ENCODE measurements at places on chromosomes 5 and 9.
A peak's percentile ranks its signal among the peaks of the same experiment; 100 is the strongest.

DNA sequence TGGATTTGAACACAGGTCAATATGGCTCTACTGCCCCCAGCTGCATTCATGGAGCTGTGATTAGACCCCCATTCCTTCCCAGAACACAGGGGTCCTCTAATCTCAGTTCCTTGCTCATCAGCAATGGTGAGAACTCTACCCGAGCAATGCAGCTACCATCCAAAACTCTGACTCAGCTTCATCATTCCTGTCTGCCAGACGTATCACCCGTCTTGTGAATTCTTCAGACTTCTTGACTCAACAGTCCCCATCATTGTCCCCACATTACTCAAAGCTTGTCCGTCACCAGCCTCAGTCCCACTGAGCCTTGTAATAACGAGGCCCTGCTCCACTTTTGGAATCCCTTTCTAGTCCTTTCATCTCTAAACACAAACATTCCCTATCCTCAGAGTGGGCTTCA, 36.3 kb upstream of the STX17 start:
- H3K27ac ChIP-seq: no peak overlapping the region
- H3K27me3 ChIP-seq: no peaks in the 10 kb centered on the region
- no peaks in the 10 kb centered on the region for H3K4me1 ChIP-seq
- DNase-seq: no peak

- H3K4me3 ChIP-seq: no peak overlapping the region
- peaks cover 2% of the 10 kb centered on the region for H3K4me1 ChIP-seq
- DNase-seq: no peak
- H3K27me3 ChIP-seq: no peaks in the 10 kb centered on the region
Measured at GRCh38 chr5:138639326-138639725, 64.1 kb upstream of the HSPA9 start.

- no peaks in the 10 kb centered on the region for H3K36me3 ChIP-seq
- H3K4me1 ChIP-seq: no peaks in the 10 kb centered on the region
- no peak overlapping the region for H3K27ac ChIP-seq
- no peak overlapping the region for H3K4me3 ChIP-seq
- peak; percentile 72 for DNase-seq
Measured at GRCh38 chr9:72041775-72042194, 18.6 kb downstream of the C9orf57 start.

- peaks cover 4% of the 10 kb centered on the region for H3K4me1 ChIP-seq
- H3K27me3 ChIP-seq: no peaks in the 10 kb centered on the region
- no peak overlapping the region for H3K4me3 ChIP-seq
- no peak overlapping the region for H3K27ac ChIP-seq
- no peak for DNase-seq
- no peaks in the 10 kb centered on the region for H3K36me3 ChIP-seq
Measured at GRCh38 chr9:16501141-16501540, 369.3 kb downstream of the BNC2 start.

DNA sequence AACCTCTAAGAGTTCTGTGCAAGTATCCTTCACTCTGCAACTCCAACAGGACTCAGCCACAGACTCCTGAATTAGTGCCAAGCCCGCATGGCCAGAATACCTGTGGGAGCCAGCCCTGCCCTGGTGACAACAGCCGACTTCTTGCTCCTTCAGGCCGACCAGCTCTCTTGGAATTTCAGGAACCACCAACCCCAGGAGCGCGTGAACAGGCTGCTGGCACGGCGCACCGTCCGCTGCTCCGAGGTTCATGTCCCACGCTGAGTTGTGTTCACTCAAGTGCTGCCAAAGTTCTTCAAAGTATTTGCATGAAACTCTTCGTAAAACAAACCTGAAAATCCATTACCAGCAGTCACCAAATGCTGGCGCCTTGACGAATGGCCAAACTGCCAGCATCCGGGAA, 232.8 kb downstream of the NR2F1-AS1 start:
- no peak overlapping the region for H3K4me3 ChIP-seq
- no peak overlapping the region for H3K27ac ChIP-seq
- no peaks in the 10 kb centered on the region for H3K36me3 ChIP-seq
- DNase-seq: no peak
- H3K27me3 ChIP-seq: no peaks in the 10 kb centered on the region

GRCh38 chr9:90442723-90443122, 199.9 kb downstream of the DIRAS2 start:
- H3K27me3 ChIP-seq: no peaks in the 10 kb centered on the region
- no peak overlapping the region for H3K27ac ChIP-seq
- no peak for DNase-seq
- H3K4me3 ChIP-seq: no peak overlapping the region
- H3K4me1 ChIP-seq: no peaks in the 10 kb centered on the region

DNA sequence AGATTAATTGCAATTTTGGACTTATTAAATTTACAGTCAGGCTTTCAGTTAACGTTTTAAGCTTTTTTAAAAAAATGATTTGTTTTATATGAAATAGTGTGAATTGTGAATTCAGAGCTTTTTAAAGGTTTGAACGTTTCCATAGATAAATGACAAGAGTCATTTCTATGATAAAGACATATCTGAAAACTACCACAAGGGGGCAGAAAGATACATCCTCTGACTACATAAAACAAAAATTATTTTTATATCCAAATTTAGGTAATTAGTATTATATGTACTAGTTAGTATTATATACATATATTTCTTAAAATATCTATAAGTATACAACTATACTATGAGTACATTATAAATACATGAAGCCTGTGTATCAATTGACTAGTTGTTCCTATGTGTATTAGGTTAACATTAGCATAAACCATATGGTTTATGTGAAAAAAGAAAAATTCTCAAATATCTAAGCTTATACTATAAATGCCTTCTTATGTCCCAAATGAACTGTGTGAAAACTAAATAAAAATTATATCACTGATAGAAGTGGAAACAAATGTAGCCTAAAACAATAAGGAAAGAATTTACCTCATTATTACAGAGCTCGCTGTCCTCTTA, 155.2 kb downstream of the MEF2C start:
- H3K4me3 ChIP-seq: no peak overlapping the region
- H3K27ac ChIP-seq: no peak overlapping the region
- H3K36me3 ChIP-seq: peaks cover 1% of the 10 kb centered on the region
- H3K27me3 ChIP-seq: no peaks in the 10 kb centered on the region
- peaks cover 2% of the 10 kb centered on the region for H3K4me1 ChIP-seq

- no peaks in the 10 kb centered on the region for H3K27me3 ChIP-seq
- no peaks in the 10 kb centered on the region for H3K4me1 ChIP-seq
- H3K27ac ChIP-seq: no peak overlapping the region
- H3K36me3 ChIP-seq: no peaks in the 10 kb centered on the region
- H3K4me3 ChIP-seq: no peak overlapping the region
Measured at GRCh38 chr5:135016861-135017290, 17.2 kb downstream of the PITX1 start.

DNA sequence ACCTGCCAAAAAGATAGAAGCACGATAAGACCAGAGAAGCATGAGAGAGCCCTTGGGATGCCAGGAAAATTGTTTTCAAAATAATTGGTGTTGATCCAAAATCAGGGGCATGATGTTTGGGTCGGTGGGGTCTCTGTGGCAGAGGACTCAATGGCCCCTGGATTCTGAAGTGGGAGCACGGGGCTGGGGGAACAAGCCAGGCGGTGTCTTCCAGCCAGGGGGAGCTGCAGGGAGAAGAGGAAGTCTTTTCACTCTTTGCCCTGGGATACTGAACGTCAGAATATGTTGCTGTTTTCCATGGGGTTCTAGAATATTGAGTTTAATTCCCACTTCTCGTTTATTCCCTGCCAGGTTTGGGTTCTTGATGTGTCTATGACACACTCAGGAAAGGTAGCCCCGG, 20.4 kb downstream of the TSPAN17 start:
- no peaks in the 10 kb centered on the region for H3K4me1 ChIP-seq
- H3K4me3 ChIP-seq: no peak overlapping the region
- no peaks in the 10 kb centered on the region for H3K36me3 ChIP-seq
- no peak for DNase-seq
- peaks cover 25% of the 10 kb centered on the region for H3K27me3 ChIP-seq

DNA sequence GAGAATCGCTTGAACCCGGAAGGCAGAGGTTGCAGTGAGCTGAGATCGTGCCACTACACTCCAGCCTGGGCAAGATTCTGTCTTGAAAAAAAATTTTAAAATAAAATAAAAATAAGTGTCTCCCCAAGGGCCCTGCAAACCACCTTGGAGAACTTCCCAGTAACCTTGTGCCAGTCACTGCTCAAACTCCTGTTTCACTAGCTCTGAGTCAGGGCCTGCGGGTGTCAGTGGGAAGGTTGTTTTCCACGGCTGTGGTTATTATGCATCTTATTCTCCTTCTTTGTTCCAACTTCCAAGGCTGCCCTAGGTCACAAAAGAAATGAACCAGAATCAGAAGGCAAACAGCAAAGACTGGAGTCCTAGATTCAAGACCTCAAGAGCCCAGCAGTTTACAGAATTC, 246.7 kb downstream of the ADAMTSL1 start:
- H3K36me3 ChIP-seq: no peaks in the 10 kb centered on the region
- no peaks in the 10 kb centered on the region for H3K4me1 ChIP-seq
- H3K27me3 ChIP-seq: no peaks in the 10 kb centered on the region
- DNase-seq: no peak

- no peak overlapping the region for H3K27ac ChIP-seq
- DNase-seq: no peak
Measured at GRCh38 chr5:116035123-116035522, 2.9 kb downstream of the ARL14EPL start.

DNA sequence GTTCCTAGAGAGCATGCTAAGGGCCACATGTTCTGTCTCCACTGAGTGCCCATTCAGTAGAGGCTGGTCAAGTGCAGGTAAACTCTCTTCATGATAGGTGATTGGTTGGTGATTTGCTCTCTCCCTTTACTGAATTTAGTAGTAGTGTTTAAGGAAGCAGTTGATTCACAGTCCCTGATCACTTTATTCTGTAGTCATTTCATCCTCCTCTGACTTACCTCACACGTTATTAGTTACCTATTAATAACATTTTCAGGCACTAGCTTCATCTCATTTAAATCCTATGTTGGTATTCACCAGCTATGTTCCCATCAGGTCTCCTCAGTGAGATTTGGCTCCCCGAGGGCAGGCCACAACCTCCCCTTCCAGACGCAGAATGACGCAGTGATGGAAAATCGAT, 51.9 kb downstream of the ERAP1 start:
- peaks cover 6% of the 10 kb centered on the region for H3K4me1 ChIP-seq
- no peak overlapping the region for H3K27ac ChIP-seq
- H3K36me3 ChIP-seq: peaks cover 41% of the 10 kb centered on the region

GRCh38 chr5:62273687-62274086, 32.3 kb upstream of the KIF2A start:
- no peak overlapping the region for H3K27ac ChIP-seq
- no peaks in the 10 kb centered on the region for H3K36me3 ChIP-seq
- no peak overlapping the region for H3K4me3 ChIP-seq

- H3K36me3 ChIP-seq: no peaks in the 10 kb centered on the region
- H3K27me3 ChIP-seq: no peaks in the 10 kb centered on the region
- H3K4me3 ChIP-seq: no peak overlapping the region
- H3K27ac ChIP-seq: no peak overlapping the region
Measured at GRCh38 chr5:178531786-178532185, 58.4 kb downstream of the COL23A1 start.

All from lung (tissue), 17 donors.